ENCODE measurements at places on chromosomes 7 and 10. TPM values are rescaled to one million over a fixed set of nuclear protein-coding genes. Genes with fewer than 3 reads are reported as not detected.

- no peak for DNase-seq
These were observed 81.3 kb upstream of the DKK1 start for GRCh38 chr10:52232561-52233350.

Gene SLC18A3
- total RNA-seq = not detected

Gene IGFBP3
- total RNA-seq = 1.0 TPM

Gene FANK1
- total RNA-seq = not detected

All from activated CD8-positive, alpha-beta T cell treated with anti-CD3 and anti-CD28 coated beads, Interleukin-2, amount 10 ng/mL, durations not matched to agents 7 days and 5 days (primary cell).